ENCODE measurements at places on chromosomes 6 and 20. TPM values are rescaled to one million over a fixed set of nuclear protein-coding genes. Genes with fewer than 3 reads are reported as not detected.

DNA sequence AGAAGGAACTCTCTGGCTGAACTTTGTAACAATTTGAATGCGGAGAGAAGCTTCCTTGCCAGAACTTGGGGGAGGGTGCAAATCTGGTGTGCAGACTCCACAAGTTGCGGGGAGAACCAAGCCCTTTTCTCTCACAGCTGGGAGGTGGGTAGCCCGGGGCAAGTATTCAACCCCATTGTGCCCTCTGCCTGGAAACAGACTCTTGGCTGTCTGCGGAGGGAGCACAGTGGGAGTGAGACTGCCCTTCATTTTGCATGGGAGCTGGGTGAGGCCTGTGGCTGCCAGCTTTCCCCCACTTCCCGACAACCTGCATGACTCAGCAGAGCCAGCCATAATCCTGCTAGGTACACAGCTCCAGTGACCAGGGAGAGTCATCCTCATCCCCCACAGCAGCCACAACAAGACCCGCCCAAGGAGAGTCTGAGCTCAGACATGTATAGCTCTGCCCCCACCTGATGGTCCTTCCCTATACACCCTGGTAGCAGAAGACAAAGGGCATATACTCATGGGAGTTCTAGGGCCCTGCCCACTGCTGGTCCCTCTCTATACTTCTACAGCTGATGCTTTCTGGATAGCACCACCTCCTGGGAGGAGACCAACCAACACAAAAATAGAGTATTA lies 29.4 kb upstream of the TPD52L1 start:
- peak; percentile 17 for DNase-seq

DNA sequence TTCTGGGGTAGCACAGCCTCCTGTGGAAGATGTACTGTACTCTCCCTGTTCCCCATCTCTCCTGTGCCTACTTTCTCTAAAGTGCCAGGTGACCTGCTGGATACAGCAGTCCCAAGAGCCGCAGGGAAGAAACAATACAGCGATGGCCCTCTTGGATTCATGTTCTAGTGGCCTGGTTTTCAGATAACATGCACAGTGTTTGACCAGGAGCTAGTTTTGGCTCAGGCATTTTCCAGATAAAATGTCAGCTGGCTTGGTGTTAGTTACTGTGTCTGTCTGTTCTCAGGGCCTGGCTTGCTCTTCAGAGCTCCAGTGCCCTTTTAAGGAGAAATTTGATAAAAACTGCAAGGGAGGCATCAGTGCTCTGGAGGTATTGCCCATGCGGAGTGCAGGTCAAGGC lies 41.3 kb downstream of the GABRR2 start:
- DNase-seq: no peak

The ZNF831 gene
- total RNA-seq: not detected

DNA sequence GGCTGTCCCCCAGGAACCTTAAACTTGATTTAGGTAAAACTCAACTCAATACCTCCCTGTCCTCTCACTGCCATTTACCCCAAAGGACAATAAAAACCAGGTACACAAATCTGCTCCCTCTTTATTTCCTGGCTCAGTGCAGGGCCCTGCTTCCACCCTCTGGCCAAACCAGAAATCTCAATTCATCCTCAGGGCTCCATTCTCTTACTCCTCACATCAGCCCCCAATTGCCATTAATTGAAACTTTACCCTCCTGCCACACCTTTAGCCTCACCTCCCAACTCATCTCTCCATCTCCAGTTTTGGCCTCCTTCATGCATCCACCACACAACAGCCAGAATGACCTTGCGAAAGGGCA lies 10.5 kb downstream of the ZBTB2 start:
- DNase-seq: no peak

GRCh38 chr6:167399051-167399387 lies 74.1 kb downstream of the TTLL2 start:
- DNase-seq: no peak

DNA sequence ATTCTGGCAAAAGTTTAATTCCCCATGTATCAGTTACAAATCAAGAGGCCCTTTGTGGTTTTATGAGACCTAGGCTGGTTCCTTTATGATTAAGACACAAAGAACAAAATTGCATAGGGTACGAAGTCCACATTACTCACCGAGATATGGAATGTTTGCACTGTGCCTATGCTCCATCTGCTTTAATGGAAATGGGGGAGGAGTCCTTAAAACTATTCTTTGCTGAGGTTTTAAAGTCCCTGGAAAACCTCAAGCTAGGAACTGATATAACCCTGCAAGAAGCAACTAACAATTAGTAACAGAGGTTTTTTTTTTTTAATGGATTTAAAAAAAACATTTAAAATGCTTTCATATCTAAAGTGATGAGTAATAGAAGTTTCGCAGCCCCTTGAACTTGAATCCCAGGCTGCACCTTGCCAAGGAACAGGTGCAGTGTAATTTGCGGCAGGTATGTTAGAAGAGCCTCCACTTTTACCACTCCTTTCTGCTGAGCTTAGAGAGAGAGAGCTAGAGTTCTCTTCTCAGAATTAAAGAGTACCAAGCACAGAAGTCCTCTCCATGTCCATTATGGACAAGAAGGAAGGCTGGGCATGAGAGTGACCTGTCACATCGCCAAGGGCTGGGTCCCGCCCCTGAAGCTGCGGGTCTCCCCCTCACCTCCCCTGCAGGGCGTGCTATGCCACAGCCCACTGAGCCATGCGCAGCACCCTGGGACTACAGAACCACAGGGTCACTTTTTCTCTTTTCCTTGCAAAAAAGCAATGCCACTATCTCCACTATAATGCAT lies 2.3 kb downstream of the SERPINB1 start:
- DNase-seq: peak; percentile 98
